Activated CD8-positive, alpha-beta memory T cell treated with anti-CD3 and anti-CD28 coated beads, Interleukin-2, amount 50 U/mL, for 4 hours (primary cell): ENCODE measurements at places on chromosomes 1 and 21.
A peak's percentile ranks its signal among the peaks of the same experiment; 100 is the strongest.

GRCh38 chr1:96764469-96764868 lies 42.9 kb downstream of the PTBP2 start:
- no peak for DNase-seq

DNA sequence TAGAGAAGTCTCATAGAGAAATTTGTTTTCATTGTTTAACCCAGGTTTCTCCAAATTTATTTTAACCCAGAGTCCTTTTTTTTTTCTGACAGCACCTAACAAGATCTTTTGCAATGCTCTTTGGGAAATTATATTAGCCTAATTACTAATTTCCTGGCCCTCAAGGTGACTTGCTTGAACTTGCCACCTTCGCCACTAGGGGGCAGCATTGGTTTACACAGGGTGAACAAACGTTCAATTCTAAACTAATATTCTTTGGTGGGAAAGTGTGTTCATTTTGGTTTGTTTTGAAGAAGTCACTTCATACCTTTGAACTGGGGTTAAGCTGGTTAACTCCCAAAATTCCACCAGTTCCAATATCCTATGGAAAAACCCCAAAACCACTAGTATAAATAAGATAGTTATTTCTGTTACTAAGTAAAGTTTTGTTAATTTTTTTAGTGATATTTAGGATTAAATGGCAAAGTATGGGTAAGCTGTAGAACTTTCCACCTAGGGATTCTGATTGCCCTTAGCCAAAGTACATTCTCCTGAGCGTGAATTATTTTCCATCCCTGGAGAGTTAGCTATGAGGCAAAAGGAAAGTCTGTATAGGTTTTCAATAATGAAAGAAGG lies 13.0 kb downstream of the CCDC190 start:
- peak; percentile 83 for DNase-seq

GRCh38 chr1:31159869-31160611 lies 79.6 kb downstream of the NKAIN1 start:
- DNase-seq, result no peak

- no peak for DNase-seq
Measured at GRCh38 chr1:38131024-38131585, 84.5 kb upstream of the POU3F1 start.

DNA sequence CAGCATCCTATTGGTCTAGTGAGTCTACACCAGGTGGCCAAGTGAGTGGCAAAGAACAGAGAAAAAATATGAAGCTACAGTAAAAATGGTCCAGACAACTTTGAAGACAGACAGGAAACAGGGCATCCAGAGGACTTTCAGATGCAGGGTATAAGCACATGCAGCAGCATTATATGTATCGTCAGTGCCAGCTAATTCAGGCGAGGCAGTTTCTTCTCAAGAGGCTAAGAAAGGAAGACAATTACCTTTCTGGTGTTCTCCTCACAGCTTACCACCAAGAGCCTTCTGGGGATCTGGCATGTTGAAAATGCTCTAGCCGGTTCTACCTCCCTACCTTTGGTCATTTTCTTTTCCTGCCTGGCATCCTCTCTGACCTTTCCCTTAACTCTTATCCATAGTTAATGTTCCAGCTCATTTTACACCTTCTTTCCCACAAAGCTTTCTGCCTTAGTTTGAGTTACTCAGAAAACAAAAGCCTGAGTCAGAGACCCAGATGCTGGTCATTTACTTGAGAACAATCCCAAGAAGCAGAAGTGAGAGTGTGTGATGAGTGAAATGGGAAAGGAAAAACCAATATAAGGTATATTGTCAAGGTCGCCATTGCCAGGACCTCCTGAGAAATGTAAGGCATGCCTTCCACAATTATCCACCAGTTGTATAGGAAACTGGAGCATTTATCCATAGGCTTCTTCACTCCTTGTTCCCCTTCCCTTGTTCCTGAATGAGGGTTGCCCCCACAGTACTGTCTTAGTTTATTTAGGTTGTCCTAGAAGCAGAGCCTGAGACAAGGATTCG lies 444.1 kb downstream of the PLPP3 start:
- DNase-seq, result no peak
